ENCODE measurements at places on chromosomes 16 and 17. TPM values are rescaled to one million over a fixed set of nuclear protein-coding genes. Genes with fewer than 3 reads are reported as not detected.

Gene MYH3
- 1.4 TPM for total RNA-seq

Gene RILP
- total RNA-seq = 4.2 TPM

Gene SPNS2
- 0.56 TPM for total RNA-seq

Gene AANAT
- 0.23 TPM for total RNA-seq

Gene NR1D1
- total RNA-seq = 3.4 TPM

Gene ASPHD1
- total RNA-seq = not detected

Gene PYDC1
- not detected for total RNA-seq

Gene PRDM7
- not detected for total RNA-seq

Gene PRR35
- not detected for total RNA-seq

Gene PTX4
- total RNA-seq = not detected

Gene PRR29
- total RNA-seq = not detected

Gene IRX3
- not detected for total RNA-seq

Gene IGF2BP1
- total RNA-seq = 2.4 TPM

Gene KRT27
- not detected for total RNA-seq

Gene MYH11
- 0.58 TPM for total RNA-seq

Gene MYOCD
- not detected for total RNA-seq

Gene MAPT
- 0.03 TPM for total RNA-seq

All from GM12878 (cell line).